NCI-H1417 treated with DMSO at 0.1 percent for 48 hours (cell line): ENCODE measurements at places on chromosomes 16 and 17.

DNA sequence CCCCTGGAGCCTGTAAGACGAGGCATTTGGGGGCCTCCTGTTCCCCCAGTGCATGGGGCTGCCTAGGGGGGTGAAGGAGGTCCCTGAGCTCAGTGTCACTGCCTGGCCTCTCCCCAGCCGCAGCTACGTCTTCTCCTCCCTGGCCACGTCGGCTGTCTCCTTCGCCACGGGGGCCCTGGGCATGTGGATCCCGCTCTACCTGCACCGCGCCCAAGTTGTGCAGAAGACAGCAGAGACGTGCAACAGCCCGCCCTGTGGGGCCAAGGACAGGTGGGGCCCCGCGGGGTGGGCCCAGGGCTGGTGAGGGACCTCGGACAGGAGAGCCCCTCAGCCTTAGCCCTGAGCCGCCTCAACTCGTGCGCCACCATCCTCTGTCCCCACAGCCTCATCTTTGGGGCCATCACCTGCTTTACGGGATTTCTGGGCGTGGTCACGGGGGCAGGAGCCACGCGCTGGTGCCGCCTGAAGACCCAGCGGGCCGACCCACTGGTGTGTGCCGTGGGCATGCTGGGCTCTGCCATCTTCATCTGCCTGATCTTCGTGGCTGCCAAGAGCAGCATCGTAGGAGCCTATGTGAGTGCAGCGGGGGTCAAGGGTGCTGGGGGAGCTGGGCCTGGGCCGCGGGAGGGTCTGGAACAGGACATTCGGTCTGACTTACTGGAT is 22.2 kb downstream of the MYBBP1A start:
- DNase-seq: no peak

- no peak for DNase-seq
These were observed 9.4 kb downstream of the CMC2 start for GRCh38 chr16:80997139-80997798.

DNA sequence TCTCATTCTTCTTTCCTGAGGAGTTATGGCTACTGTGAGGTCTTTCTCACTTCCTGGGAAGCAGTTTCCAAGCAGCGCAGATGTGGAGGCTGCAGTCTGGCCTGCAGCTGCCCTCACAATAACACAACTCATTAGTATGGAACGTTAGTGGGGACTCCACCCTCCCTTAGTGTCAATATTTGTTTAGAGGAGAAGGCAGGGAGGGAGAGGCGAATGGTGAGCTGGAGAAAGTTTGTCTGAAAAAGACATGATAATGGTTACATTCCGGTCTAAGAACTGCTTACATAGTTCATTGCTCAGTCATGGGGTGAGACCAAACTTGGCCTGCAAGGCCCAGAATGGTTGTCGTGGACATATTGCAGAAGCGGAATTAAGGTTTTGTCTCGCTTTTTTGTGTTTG is 170.2 kb downstream of the HS3ST3B1 start:
- DNase-seq: no peak

DNA sequence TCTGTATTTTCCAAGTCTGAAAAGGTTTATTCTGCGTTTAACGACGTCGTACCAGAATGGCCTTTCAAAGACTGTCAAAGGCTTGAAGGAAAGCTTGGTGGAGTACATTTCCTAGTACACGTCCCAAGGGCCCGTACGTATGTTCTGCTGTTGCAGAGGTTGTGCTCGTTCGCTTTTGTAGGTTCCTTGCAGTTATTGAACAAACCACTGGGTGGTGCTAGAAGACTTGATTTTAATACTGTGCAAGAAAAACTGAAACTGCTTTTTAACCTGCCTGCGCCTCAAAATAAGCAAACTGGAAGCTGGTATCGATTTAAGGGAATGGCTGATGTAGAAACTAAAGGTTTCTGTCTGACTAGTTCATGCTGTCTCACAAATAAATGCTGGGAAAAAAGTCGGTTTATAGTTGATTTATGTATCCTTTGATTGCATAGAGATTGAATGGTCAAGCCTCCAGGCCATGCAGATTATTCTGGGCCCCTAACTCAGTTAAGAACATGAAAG is 54.6 kb downstream of the USP10 start:
- peak; percentile 64 for DNase-seq

- no peak for DNase-seq
These were observed 6.2 kb upstream of the SLC16A13 start for GRCh38 chr17:7029659-7030058.

GRCh38 chr17:17993366-17993765 is 20.7 kb downstream of the DRC3 start:
- no peak for DNase-seq

DNA sequence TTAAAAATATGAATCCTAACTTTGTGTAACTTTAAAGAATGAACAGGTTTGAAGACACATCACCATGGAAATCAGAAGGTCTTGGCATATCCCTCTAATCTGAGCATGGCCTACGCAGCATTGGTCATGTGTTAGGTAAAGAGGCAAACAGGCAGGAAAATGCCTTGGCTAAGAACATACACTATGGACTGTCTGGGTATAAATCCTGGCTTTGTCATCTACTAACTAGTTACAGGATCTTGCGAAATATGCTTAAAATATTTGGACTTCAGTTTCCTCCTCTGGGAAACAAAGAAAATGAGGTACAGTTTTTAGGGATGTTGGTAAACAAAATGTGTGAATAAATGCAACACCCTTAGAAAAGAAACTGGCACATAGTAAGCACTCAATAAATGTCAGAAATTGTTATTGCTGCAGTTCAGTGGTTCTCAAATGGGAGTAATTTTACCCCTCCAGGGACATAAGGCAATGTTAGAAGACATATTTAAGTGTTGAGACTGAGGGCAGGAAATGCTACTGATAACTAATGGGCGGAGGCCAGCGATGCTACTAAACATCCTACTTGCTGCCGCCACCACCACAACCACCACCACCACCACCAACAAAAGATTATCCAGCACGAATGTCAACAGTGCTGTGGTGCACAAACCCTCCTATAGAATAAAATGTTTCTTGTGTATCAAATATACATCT is 770.8 kb upstream of the SOX9 start:
- no peak for DNase-seq
